ENCODE measurements at places on chromosomes 2 and 18.

- no peak for DNase-seq
Observed at GRCh38 chr2:227462462-227462951, 9.4 kb upstream of the AGFG1 start.

DNA sequence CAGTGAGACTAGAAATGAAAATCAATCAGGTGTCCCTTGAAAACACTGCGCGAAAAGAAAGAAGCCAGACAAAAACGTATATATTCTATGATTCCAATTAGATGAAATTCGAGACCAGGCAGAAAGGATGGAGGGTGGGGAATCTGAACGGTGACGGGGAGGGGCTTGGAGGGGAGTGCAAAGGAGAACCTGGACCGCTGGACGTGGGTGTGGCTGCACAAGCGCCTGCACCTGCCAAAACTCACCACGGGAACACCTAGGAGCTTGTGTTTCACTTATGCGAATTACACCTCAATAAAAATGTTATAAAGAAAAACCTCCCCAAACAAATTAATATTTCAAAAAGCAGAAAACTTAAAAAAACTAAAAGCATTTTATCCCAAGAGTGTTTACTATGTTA is 21.9 kb downstream of the THAP4 start:
- DNase-seq: no peak

- DNase-seq: no peak
Observed at GRCh38 chr18:8745355-8746014, 40.1 kb downstream of the MTCL1 start.

DNA sequence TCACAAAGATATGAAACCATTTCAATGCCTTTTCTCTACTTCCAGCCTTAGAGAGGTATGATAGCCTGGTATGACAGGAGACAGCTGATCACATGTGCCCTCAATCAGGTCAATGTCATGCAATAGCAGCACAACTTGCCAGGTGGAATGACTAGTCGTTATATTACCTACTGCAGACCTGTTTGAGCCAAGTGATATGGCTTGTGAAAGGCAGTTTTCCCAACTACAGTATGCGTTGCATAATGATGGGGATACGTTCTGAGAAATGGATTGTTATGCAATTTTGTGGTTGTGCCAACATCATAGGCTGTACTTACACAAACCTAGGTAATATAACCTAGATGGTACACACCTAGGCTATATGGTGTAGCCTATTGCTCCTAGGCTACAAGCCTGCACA is 262.8 kb downstream of the ICOS start:
- DNase-seq: no peak

Measured in retina (tissue), 1 donor.